ACHN (cell line): ENCODE measurements at places on chromosomes 3 and 15.
A peak's percentile ranks its signal among the peaks of the same experiment; 100 is the strongest.

DNA sequence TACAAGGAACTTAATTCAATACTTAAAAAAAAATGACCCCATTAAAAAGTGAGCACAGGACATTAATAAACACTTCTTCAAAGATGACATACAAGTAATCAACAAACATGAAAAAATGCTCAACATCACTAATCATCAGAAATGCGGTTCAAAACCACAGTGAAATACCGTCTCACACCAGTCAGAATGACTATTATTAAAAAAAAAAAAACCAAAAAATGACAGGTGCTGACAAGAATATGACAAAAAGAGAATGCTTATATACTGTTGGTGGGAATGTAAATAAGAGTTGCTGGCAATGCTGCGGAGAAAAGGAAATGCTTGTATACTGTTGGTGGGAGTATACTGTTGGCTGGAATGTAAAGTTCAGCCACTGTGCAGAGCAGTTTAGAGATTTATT is 358.3 kb upstream of the CBLB start:
- DNase-seq, result no peak

- no peak for DNase-seq
These were observed 12.2 kb upstream of the ATP2B2 start for GRCh38 chr3:10517627-10518026.

- no peak for DNase-seq
These were observed 459.7 kb downstream of the TBL1XR1 start for GRCh38 chr3:176737480-176738110.

- no peak for DNase-seq
These were observed 19.5 kb downstream of the ADAMTSL3 start for GRCh38 chr15:83673385-83673784.

DNA sequence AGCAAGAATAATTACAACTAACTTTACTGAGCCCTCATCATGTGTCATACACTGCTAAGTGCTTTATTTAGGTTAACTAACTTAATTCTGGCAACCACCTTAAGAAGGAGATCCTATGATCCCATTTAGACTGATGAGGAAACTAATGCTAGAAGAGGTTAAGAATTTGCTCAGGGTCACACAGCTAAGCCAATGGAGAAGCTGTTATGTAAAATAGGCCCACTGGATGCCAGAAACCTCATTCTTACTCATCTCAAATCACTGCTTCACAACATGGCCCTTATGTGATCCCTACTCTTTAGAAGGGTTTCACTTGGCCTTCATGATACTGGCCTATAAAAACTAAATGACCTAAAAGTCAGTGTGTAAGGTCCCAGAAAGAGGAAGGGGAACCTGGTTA is 41.2 kb downstream of the IMPG2 start:
- DNase-seq, result no peak

- DNase-seq, result peak; percentile 47
These were observed 3.4 kb downstream of the RNU6-1 start for GRCh38 chr15:67836477-67836876.

DNA sequence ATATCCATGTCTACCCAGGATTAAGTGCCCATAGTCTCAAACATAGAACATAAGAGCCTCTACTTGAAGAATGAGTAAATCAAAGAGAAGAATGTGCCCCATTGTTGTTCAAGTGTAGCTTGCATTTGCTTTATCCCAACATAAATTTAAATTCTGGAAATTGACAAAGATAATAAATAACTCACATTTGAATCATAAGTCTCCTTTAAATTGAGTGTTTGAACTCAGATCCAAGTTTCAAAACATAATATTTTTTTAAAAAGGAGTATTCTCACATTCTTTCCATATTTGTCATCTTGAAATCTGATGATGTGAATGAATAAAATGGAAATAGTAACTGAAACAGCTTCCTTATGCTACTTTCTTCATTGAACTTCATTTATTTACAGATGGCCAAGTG is 135.2 kb downstream of the MECOM start:
- no peak for DNase-seq

DNA sequence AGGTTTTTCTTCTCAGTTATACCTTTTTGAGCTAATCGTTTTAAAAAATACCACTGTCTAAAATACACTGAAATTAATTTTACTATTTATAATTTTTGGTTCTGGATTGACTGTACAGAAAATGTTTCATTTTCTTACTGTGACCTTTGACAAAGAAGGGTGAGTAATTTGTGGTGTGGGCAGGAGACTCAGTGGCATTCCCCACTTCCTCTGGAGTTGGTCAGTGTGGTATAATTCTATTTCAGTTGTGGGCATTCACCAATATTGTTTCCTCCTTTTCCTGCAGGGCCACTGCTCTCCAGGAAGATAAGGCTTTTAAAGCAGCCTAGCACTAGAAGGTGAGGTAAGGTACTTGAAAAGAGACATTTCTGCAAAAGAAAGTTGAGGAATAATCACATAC is 6.5 kb downstream of the DAG1 start:
- DNase-seq, result peak; percentile 57

- DNase-seq, result no peak
These were observed 125.1 kb upstream of the STT3B start for GRCh38 chr3:31407665-31408064.

DNA sequence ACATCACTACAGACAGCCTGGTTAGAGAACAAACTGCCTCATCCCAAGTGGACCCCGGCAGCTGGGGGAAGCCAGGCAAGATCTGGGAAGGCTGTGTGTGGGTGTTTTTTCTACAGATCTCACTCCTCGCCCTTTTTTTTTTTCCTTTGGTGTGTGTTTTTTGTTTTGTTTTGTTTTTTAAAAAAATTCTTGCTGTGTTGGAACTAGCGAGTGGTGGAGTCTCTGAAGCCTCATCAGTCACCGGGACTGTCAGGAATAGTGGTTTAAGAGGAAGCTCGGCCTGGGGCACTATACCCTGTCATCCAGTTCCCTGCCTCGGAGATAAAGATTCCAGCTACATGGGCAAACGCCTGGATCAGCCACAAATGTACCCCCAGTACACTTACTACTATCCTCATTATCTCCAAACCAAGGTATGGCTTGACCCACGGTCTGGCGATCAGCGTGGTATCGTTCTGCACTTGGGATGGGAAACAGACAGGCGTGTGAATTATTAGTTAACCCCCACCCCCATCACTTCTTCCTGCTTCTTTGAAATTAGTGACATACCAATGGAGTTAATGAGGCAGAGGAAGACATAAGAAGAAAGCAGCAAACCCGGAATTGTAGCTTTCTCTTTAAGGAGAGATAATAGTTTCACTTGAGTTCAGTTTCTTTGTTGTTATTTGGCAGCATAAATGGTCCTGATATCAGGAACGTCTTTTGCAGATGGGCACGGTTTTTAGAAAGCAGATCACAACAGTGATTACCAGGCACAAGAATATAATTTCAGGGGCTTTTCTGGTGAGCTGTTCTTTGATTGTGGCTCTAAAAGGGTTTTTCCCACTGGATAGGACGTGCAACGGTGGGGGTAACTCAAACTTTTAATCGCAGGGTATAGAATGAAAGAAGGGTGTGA is 722 bp downstream of the RBMS3 start:
- DNase-seq, result peak; percentile 56

- DNase-seq, result no peak
These were observed 134.2 kb downstream of the LIPC start for GRCh38 chr15:58566029-58566428.

GRCh38 chr3:54223063-54223462 is 100.7 kb downstream of the CACNA2D3 start:
- no peak for DNase-seq

DNA sequence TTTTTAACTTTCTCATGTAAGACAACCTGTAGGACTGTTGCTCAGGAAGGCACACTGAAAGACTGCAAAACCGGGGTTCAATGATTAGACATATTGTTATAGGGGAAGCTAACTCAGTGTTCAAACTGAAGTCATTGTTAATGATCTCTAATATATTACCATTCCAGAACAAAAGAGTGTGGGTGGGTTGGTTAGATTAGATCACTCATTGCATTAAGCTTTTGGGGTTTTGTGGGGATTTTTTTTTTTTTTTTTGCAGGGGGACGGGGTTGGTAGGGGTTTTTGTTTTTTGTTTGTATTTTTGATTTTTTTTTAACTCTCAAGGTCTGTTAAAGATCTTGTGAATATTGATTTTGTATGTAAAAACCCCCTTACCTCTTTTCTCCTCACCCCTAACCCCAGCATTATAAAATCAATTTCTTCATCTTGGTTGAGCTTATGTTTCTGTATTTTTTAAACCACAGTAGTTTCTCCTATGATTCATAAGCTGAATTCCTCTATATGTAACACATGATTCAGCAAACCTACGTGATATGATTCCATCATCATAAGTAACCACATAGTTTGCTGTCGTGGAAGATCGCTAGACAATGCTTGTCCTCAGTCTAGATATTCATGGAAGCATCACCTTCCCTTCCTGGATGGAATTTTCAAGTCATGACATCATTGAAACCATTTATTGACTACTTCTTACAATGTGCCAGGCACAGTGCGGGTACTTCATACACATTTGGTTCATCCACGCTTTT is 544.1 kb upstream of the MDFIC2 start:
- no peak for DNase-seq

DNA sequence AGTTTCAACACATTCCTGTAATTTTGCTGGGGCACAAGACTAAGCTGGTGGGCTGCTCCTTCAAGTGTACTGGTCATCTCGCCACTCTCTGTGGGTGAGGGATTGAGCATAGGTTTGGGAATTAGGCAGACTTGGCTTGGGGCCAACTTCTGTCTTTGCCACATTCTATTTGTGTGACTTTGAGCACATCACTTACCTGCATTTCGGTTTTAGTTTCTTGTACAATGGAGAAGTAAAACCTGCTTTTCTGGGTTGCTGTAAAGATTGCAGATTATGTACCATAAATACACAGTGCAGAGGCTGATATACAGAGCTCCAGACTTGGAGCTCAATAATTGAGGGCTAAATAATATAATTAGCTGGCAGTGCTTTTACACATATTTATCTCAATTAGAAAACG is 162.1 kb downstream of the C3orf38 start:
- DNase-seq, result no peak

DNA sequence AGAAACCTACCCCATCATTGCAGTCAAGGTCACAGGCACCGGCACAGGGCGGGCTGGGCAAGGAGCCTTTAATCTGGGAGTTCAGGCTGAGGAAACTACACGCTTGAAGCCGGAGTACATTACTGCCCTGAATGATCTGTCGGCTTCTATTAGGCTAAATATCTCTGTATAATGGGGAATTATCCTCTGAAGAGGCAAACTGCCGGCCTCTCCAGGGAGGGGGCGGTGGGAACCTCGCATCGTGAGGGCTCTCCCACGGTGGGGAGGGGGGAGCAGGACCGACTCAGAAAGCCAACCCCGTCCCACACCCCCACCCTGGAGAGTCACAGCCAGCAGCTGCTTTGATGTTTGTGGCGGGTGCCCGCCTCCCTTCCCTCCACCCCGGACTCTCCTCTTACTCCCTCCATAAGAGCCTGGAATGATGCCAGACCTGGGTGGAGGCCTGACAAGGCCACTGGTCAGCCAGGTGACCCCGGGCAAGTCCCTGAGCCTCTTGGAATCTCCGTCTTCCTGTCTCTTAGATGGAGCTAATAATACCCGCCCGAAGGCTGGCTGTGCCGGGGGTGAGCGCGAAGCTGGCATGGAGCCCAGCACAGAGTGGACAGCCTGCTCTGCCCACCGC is 63.4 kb upstream of the LINGO1 start:
- no peak for DNase-seq
